ENCODE measurements at places on chromosomes 16 and 17. TPM values are rescaled to one million over a fixed set of nuclear protein-coding genes. Genes with fewer than 3 reads are reported as not detected.

Gene KRT31
- not detected for total RNA-seq

Gene SOX9
- 37.5 TPM for total RNA-seq

Gene ABCC12
- total RNA-seq, result not detected

Gene KLHL10
- not detected for total RNA-seq

Gene GJC1
- 39.0 TPM for total RNA-seq

Gene SECTM1
- 1.4 TPM for total RNA-seq

Gene HBA1
- total RNA-seq, result 5.9 TPM

Gene VAT1L
- total RNA-seq, result 0.09 TPM

GRCh38 chr16:56607109-56607618 lies 1.2 kb upstream of the MT2A start:
- H3K4me1 ChIP-seq, result peaks cover 34% of the 10 kb centered on the region
- no peaks in the 10 kb centered on the region for H3K27me3 ChIP-seq
- no peaks in the 10 kb centered on the region for H3K36me3 ChIP-seq

DNA sequence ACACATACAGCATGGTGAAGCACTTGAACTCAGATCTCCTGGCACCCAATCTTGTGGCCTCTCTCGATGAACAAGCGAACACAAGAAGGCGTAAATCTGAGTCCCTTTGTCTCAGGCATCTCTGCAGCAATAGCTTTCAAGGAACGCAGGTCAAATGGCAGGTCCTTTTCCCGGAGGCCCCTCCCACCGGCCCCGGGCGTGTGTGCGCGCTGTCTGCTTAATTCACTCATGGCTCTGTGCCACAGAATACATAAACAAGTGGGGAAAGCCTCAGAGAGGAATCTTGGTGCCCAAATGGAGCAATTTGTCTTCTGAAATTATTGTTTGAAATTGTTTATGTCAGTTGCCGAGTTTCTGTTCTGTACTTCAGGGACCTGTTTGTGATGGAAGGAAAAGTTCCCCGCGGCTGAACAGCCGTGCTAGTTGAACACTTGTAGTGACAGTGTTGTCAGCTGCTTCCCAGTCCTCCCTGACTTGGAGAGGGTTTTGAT lies 14.8 kb downstream of the MYOCD start:
- H3K4me1 ChIP-seq, result no peaks in the 10 kb centered on the region
- no peaks in the 10 kb centered on the region for H3K36me3 ChIP-seq
- DNase-seq, result no peak
- H3K27ac ChIP-seq, result no peak overlapping the region

- no peak overlapping the region for H3K27ac ChIP-seq
- H3K36me3 ChIP-seq, result no peaks in the 10 kb centered on the region
- no peak for DNase-seq
- H3K4me3 ChIP-seq, result no peak overlapping the region
- H3K27me3 ChIP-seq, result no peaks in the 10 kb centered on the region
Observed at GRCh38 chr17:57913575-57914272, 41.5 kb downstream of the CUEDC1 start.

- H3K27me3 ChIP-seq, result no peaks in the 10 kb centered on the region
- no peak overlapping the region for H3K27ac ChIP-seq
- DNase-seq, result no peak
Observed at GRCh38 chr17:29582772-29583171, 6.7 kb downstream of the GIT1 start.

DNA sequence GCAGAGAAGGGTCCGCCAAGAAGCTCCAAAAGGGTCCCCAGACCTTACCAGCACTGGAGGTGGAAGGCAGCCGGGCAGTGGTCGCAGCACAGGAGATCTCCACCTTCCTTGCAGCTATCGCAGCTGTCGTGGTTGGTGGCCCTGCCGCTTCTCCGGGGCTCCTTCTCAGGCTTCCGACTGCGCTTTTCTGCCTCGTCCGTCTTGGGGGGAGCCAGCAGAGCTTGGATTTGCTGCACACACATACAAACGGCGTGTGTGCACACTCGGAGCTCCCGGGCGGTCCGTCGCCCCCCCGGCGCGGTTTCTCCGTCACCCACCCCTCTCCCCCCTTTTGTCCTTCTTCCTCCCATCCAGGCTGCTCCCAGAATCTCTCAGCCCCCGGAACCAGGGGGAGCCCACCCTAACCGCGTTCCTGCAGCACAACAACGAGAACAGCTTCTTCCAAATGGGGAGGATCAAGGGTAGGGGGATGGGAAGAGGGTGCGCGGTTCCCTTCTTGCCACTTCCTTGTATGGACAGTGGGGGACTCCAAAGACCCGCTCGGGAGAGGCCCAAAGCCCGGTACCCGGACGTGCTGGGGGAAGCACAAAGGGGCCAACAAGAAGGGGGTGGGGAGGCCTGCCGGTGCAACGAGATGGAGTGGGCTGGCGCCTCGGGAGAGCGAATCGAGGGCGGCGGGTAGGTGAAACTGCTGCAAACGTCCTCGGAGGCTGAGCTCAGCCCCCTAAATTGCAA lies 1.1 kb downstream of the PHF12 start:
- no peaks in the 10 kb centered on the region for H3K27me3 ChIP-seq
- H3K36me3 ChIP-seq, result no peaks in the 10 kb centered on the region
- H3K4me1 ChIP-seq, result peaks cover 44% of the 10 kb centered on the region
- peak overlapping the region; percentile 93 for H3K27ac ChIP-seq
- H3K4me3 ChIP-seq, result peak overlapping the region; percentile 88

- DNase-seq, result no peak
- no peaks in the 10 kb centered on the region for H3K27me3 ChIP-seq
- H3K4me1 ChIP-seq, result peaks cover 25% of the 10 kb centered on the region
- no peaks in the 10 kb centered on the region for H3K36me3 ChIP-seq
- no peak overlapping the region for H3K4me3 ChIP-seq
- no peak overlapping the region for H3K27ac ChIP-seq
Observed at GRCh38 chr17:72171703-72172667, 51.2 kb downstream of the SOX9 start.

GRCh38 chr17:4559966-4560365 lies 411 bp downstream of the GGT6 start:
- H3K27me3 ChIP-seq, result no peaks in the 10 kb centered on the region
- no peak for DNase-seq
- H3K27ac ChIP-seq, result no peak overlapping the region

- H3K27ac ChIP-seq, result no peak overlapping the region
- no peak for DNase-seq
- H3K4me1 ChIP-seq, result peaks cover 31% of the 10 kb centered on the region
Observed at GRCh38 chr16:65538976-65539375, 417.1 kb upstream of the CDH11 start.

DNA sequence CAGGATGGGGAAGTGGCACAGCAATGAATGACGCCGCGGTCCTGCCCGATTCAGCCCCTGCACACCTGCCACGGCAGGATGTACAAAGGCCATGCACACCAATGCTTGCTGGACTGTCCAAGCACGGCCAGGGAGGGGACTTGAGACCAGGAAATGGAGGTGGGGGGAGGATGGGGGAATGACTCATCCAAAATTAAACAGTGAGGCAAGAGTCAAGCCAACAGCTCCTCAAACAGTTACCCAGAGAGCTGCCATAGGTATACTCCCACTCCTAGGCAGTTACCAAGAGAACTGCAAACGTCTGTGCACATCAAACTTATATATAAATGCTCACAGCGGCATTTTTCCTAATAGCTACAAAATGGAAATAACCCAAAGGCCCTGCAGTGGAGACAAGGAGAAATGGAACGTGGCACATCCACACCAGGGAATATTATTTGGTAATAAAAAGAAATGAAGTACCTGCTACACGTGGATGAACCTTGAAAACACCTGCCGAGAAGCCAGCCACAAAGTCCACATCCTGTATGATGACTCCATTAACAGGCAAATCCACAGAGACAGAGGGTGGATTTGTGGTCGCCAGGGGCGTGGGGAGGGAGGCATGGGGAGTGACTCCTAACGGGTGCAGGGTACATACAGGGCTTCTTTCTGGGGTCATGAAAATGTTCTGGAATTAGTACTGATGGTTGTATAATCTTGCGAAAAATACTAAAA lies 54.1 kb downstream of the VAC14 start:
- no peaks in the 10 kb centered on the region for H3K36me3 ChIP-seq
- H3K4me3 ChIP-seq, result no peak overlapping the region
- H3K27ac ChIP-seq, result no peak overlapping the region
- peak; percentile 32 for DNase-seq
- H3K4me1 ChIP-seq, result peaks cover 47% of the 10 kb centered on the region

DNA sequence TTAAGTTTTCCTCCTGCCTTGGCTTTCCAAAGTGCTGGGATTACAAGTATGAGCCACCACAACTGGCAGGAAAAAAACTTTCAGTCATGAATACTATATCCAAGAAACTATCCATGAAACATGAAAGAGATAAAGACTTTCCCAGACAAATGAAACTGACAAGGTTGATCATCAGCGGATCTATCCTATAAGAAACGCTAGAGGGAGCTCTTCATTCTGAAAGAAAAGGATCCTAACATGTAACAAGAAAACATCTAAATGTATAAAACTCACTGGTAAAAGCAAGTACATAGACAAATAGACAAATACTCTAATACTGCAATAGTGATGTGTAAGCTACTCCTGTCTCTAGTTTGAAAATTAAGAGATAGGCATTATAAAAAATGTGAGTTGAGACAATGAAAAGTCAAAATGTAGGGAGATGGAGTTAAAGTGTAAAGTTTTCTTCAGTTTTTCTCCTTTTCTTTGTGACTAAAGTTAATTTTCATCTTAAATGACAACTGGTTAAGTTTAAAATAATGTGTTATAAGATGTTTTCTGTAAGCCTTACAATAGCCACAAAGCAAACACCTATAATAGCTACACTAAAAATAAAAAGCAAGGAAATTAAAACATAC lies 79.6 kb upstream of the TEKT1 start:
- H3K4me3 ChIP-seq, result no peak overlapping the region
- peaks cover under 1% of the 10 kb centered on the region for H3K27me3 ChIP-seq
- H3K27ac ChIP-seq, result no peak overlapping the region
- H3K36me3 ChIP-seq, result no peaks in the 10 kb centered on the region
- H3K4me1 ChIP-seq, result no peaks in the 10 kb centered on the region
- peak; percentile 74 for DNase-seq

DNA sequence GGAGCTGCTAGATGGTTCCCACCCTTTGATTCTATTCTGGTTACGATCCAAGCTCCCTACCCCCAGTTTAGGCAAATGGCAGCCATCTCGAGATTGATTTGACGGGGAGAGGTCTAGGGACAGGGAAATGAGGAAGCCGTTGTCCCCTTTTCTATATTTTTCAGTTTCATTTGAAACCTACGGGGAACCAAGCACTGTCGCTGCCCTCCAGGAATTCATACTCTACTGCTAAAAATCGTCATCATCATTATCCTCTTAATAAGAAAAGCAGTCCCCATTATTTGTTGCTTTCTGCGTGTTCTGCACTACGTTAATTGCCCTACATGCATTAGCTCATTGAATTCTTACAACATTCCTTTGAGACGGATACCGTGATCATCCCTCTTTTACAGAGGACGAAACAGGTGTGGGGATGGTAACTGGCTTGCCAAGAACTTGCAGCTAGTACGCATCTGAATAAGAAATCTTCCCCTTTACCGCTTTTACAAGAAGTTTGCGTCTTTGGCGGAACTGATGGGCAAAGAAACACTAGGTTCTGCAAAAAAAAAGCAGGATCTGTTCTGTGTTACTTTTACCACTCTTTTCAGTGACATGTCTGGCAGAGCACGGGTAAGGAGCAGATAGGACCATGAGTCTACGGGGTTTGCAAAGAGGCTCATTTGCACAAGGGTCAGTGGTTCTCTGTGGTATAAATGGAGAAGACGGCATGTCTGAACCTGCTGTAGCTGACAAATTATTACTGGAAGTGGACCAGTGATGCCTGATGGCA lies 1.1 kb downstream of the CCP110 start:
- peaks cover 23% of the 10 kb centered on the region for H3K36me3 ChIP-seq
- H3K27ac ChIP-seq, result peak overlapping the region; percentile 59
- peaks cover 31% of the 10 kb centered on the region for H3K4me1 ChIP-seq
- peak overlapping the region; percentile 85 for H3K4me3 ChIP-seq
- H3K27me3 ChIP-seq, result no peaks in the 10 kb centered on the region

GRCh38 chr16:75481475-75481874 lies 13.8 kb downstream of the CHST6 start:
- H3K27me3 ChIP-seq, result no peaks in the 10 kb centered on the region
- DNase-seq, result no peak
- no peaks in the 10 kb centered on the region for H3K4me1 ChIP-seq

DNA sequence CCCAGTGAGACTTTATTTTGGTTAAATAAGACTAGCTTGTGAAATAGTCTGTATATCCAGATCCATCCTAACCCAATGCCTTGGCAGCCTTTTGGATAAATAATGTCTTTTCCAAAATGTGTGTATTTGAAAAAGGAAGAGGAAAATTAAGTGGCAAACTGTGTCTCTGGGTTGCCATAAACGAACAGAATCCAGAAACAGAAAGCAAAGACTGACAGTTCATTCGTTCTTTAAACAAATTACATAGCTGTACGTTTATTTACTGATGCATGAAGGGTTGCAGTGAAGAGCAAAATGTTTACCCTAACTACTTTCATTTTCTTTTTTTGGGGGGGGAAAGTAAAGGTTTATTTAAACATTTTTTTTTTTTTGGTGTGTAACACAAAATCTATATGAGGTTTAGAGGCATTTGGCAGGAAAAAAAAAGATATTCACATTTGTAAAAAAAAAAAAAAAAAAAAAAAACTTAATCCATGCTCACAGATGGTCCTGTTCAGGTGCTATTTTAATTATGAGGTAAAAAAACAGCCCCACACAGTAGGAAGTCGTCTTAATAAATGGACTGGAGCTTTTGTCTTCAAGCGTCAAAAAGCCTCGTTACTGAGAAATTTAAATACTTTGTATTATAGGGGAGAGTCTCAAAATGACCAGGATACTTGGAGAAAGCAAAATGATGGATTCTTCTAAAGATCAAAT lies 245.9 kb downstream of the FTO start:
- peaks cover 13% of the 10 kb centered on the region for H3K4me1 ChIP-seq
- no peaks in the 10 kb centered on the region for H3K27me3 ChIP-seq
- DNase-seq, result no peak
- H3K36me3 ChIP-seq, result no peaks in the 10 kb centered on the region
- H3K4me3 ChIP-seq, result no peak overlapping the region

DNA sequence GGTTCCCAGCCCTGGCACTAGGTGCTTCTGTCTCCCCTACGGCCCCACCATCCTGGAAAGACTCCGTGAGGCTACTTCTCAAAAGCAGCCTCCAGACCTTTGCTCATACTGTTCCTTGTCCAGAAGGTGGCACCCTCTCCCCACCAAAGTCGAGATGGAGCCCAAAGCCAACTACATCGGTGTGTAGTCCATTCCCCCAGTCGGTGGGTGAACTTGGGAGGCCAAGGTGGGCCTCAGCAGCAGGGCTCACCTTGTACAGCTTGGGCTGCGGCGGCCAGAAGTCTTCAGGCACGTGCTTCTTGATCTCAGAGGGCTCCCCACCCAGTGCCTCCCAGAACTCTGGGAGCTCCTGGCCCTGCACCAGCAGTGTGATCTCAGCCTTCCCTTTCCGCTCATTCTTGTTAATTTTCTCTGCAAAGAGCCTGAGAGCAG lies 10.2 kb downstream of the FLII start:
- peak; percentile 84 for DNase-seq
- no peaks in the 10 kb centered on the region for H3K27me3 ChIP-seq
- no peaks in the 10 kb centered on the region for H3K4me1 ChIP-seq
- H3K4me3 ChIP-seq, result no peak overlapping the region
- H3K27ac ChIP-seq, result no peak overlapping the region

DNA sequence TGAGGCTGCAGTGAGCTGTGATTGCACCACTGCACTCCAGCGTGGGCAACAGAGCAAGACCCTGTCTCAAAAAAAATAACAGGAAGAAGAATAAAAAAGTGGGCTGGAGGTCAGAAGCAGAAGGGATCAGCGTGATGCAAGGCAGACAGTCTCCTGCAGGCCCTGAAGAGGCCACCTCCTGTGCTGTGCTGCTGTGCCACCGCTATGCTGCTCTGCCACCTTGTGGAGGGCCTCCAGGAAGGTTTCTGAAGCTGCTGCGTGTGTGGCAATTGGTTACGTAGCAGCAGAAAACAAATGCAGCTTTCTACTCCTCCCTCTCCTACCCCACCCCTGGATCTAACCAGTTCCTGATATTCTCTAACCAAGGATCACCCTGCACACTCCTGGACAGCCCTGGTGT lies 815.5 kb downstream of the KCNJ18 start:
- DNase-seq, result no peak
- no peaks in the 10 kb centered on the region for H3K27me3 ChIP-seq
- no peak overlapping the region for H3K4me3 ChIP-seq
- no peaks in the 10 kb centered on the region for H3K36me3 ChIP-seq

All from A673 (cell line).